ENCODE measurements at places on chromosomes 12 and 14.
A peak's percentile ranks its signal among the peaks of the same experiment; 100 is the strongest.

DNA sequence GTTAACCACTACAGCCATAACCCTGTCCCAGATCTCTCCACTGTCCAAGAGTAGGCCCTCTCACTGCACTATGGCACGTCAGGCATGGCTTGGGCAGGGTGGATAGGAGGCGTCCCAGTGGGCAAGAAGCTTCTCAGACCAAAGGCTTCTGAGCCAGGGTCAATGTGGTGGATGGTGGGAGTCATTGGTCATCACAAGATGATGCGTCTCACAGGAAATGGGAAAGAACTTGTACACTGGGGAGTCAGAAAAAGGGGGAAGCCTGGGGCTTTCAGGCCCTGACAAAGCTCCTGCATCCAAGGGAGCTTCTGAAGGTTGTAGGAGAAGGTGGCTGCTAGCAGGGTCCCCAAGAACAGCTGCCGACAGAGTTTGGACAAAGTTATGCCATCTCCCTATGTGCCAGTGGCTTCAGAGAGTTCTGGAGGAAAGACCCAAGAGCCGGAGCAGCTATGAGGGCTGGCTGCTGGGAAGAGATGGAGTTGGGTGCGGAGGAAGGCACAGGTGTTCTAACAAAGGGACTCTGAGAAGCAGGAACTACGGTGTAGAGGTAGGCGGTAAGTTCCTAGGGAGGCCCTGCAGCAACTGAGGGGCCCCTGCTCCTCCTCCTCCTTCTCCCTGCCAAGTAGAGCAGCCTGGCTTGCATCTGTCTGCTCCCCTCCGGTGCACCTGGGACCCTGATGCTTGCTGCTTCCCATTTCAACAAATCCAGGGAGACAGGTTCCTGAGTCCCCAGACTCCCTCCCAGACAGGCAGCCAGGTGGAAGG, 81.1 kb downstream of the ARL6IP4 start:
- DNase-seq: no peak

- no peak for DNase-seq
Measured at GRCh38 chr12:83136411-83136810, 449.7 kb downstream of the TMTC2 start.

DNA sequence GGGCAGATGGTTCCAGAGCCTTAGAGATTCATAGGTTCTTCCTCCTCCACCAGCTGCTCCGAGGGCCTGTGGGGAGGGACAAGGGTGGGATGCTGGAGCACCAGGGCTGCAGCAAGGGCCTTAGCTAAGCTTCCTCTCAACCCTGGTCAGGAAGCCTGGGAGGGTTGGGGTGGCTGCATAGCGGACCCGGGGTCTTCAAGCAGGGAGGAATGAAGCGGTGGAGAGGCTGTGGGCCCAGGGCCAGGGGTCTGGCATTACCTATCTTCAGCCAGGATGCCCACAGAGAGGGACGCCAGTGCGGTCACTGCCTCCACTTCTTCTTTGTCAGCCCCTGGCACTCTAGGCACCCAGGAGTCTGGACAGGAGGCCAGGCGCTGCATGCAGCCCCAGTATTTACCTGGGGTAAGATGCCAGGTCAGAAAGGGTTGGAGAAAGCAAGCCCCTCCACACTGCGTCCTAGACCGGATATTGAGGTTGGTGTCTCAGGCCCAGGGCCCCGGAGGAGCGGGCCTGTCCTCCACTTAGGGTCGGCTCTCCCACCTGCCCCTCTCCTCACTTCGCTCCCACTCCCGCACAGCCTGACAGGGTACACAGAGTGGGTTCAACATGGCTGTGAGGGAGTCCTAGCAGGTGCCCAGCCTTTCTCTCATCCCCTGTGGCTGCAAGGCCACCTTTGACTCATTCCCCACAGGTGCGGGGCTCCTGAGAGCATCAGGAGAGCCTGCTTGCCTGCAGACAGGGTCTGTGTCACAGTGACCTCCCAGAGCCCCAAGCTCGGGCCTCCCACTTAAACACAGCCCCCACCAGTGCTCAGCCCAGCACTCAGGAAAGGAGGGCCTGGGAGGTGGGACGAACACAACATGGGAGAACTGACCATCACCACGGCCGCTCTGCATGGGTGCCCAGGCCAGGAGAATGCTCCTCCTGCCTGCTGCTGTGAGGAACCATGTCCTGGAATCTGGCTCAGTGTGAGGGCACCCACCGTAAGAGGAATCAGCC, 11.1 kb downstream of the SLC48A1 start:
- no peak for DNase-seq

- DNase-seq: no peak
Measured at GRCh38 chr12:116498471-116498870, 60.7 kb upstream of the MAP1LC3B2 start.

- DNase-seq: no peak
Measured at GRCh38 chr12:4991373-4991772, 52.3 kb upstream of the KCNA5 start.

GRCh38 chr14:100531152-100532121, 55.8 kb downstream of the BEGAIN start:
- no peak for DNase-seq

DNA sequence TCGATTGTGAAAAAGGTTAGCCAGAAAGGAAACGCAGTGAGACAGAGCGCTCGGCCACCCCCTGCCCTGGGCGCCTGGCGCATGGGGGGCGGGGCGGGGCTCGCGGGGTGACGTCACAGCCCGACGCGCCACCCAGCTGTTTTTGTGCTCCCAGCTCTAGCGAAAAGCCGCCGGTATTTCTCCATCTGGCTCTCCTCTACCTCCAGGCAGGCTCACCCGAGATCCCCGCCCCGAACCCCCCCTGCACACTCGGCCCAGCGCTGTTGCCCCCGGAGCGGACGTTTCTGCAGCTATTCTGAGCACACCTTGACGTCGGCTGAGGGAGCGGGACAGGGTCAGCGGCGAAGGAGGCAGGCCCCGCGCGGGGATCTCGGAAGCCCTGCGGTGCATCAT, at the start of gene GABARAPL1:
TSS of gene GABARAPL1 (plus strand) at position 139 of the 393 bp plus-strand sequence. CDS start at position 392, 253 bp downstream.
- DNase-seq: peak; percentile 82

DNA sequence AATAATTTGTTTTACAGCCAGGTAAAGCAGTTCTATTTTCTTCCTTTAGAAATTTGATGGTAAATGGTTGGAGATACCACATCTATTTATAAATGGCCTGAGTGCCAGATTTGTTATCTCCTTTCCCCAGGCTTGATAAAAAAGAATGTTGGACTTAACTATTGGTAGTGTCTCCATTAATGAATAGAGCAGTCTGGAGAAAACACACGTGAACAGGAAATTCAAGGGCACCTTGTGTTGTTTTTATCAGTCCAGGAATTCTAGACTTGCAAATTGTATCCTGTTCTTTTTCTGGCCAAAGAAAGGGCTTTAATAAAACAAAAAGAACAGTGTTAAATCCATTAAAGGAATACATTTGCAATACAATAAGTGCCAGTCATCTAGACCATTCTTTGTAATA, 40.8 kb upstream of the BMAL2 start:
- DNase-seq: no peak

DNA sequence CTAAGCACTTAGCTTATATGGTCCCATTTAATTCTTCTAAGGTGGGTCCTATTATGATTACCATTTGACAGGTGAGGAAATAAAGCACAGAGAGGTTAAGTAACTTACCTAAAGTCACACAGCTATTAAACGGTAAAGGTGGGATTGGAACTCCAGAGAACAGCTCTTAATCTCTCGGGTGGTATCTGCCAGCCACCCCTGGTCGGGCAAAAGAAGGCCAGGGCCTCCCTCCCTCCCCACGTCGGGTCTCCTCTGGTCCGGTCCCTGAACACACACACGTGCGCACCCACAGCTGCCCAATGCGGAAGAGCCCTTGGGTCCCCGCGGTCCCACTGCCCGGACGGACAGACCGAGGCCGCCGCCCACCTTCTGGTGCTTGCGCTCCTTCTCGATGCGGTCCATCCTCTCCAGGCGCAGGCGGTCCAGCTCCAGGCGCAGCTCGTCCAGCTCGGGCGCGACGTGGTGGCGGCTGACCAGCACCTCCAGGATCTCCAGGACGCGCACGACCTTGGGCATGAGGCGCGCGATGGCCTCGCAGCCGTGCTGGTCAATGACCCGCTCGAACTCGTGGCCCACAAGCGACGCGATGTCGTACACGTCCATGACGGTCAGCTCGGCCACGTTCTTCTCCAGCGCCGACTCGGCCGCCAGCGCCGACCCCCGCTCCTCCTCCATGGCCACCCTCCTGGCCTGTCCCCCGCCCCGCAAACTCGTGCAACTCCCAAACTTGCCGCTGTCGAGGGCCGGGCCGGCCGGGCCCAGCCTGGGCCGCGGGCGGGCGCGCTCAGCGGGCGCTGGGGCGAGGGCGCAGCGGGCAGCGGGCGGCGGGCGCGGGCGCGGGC, 490 bp downstream of the RILPL1 start:
- DNase-seq: peak; percentile 57

GRCh38 chr12:97446895-97447294, 15.7 kb upstream of the RMST start:
- DNase-seq: no peak

- no peak for DNase-seq
Measured at GRCh38 chr14:92297818-92298595, 25.0 kb upstream of the SLC24A4 start.

GRCh38 chr12:80936642-80937390, 918 bp downstream of the LIN7A start:
- peak; percentile 44 for DNase-seq

- DNase-seq: no peak
Measured at GRCh38 chr14:77582511-77582910, 33.9 kb downstream of the SPTLC2 start.

GRCh38 chr12:9710584-9711375, 22.1 kb downstream of the CLECL1 start:
- no peak for DNase-seq

Data from hepatic stellate cell (primary cell).